G401 (cell line): ENCODE measurements at places on chromosomes 3 and 15. TPM values are rescaled to one million over a fixed set of nuclear protein-coding genes. Genes with fewer than 3 reads are reported as not detected.
A peak's percentile ranks its signal among the peaks of the same experiment; 100 is the strongest.

- no peak for DNase-seq
These were observed 119.9 kb upstream of the RASGRP1 start for GRCh38 chr15:38684440-38685010.

GRCh38 chr3:11145888-11146287, 8.4 kb upstream of the HRH1 start:
- no peak for DNase-seq

- no peak for DNase-seq
These were observed 24.7 kb upstream of the HHLA2 start for GRCh38 chr3:108271626-108272025.

The FBXO45 gene
- 19.6 and 29.2 TPM in 2 replicates for total RNA-seq

The GOLGA6L7 gene
- not detected in 2 replicates for total RNA-seq

- peak; percentile 30 for DNase-seq
These were observed 110.4 kb downstream of the ADAMTSL3 start for GRCh38 chr15:83764201-83764838.

- no peak for DNase-seq
These were observed 22.4 kb downstream of the DUOX1 start for GRCh38 chr15:45151998-45152828.

The GSK3B gene
- 22.7 and 33.8 TPM in 2 replicates for total RNA-seq

DNA sequence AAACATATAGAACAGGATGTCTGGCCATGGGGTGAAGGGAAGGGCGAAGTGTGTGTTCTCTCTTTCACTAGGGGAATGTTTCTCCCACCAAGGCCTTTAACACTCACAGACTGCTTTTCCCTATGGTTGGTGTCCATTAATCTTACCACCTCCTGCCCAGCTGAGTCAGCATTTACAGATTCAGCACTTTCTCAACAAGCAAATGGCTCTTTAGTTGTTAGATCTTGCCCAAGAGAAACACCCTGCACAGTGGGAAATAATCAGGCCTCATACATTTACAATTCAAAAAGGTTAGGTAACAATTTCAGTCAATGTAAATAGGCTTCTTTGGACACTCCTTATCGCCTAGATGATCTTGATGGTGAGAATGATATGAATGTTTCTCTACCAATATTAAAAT, 418.2 kb downstream of the EPHA3 start:
- no peak for DNase-seq

DNA sequence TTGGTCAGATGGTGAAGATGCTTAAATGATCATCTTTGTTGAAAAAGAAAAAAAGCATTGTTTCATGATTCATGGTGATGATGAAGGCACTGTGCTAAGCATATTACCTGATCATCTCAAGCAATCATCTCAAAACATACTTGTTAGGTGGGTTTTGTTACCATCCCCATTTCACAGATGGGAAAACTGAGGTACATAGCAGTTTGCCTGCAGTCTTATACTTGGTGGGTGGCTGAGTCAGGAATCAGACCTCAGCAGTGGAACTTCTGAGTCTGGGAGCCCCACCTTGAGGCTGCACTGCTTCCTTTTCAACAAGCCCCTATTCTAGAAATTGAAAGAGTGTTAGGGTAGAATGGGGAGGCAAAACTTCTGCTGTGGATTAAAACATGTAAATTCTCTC, 341.1 kb downstream of the THSD4 start:
- DNase-seq = no peak

DNA sequence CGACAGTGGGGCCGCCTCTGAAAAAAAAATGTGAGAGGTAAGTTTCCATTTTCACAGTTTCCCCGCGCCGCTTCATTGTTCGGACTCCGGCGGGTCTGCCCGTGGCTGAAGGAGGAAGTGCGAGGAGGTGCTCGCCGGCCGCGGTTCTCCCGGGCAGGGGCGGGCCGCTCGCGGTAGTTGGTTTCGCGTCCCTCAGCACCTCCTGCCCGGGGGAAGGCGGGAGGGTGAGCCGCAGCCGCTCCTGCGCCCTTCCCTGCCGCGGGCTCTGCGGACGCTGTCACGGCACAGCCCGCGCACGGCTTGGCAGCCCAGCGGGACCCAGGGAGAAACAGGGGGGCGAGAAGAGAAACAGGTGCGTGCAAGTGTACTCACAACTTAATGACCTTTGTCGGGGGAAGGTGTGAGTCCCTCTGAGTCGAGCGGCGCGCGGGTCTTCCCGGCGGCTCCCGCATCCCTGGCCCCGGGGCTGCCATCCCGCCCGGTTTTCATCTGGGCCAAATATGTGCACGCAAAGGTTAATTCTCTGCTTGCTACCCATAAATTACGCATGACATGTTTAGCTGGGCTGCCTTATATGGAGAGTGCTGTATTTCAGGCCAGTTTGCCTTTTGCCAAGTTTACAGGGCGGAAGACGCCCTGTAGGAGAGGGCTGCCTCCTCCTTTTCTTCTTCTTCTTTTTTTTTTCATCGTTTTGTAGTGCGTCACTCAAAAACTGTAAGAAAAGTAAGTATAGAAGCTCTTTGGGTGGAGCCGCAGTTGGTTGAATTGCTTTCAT, 514 bp downstream of the MBNL1 start:
- peak; percentile 77 for DNase-seq

GRCh38 chr3:35690271-35690670, 50.9 kb downstream of the ARPP21 start:
- no peak for DNase-seq
